Astrocyte of the hippocampus (primary cell): ENCODE measurements at places on chromosomes 7 and 10.
A peak's percentile ranks its signal among the peaks of the same experiment; 100 is the strongest.

DNA sequence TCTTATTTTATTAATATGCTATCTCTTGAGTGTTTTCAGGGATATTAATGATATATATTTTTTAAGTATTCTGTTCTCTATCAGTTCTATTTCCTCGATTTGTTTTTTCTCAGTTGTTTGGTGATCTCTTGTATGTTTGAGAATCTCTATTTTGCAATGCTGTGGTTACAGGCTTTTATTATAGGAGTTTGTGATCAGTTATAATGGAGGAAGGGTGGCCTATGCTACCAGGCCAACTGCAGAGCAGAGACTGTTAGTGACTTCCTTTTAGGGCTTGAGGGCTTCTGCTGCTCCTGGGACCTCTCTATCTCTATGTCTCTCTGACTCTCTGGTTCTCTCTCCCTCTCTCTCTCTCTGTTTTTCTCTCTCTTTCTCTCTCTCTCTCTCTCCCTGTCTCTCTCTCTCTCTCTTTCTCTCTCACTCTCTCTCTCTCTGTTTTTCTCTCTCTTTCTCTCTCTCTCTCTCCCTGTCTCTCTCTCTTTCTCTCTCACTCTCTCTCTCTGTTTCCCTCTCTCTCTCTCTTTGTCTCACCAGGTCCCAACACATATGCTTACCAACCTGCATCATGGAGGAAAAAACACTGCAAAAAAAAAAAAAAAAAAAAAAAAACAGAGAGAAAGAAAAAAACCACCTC is 69.4 kb upstream of the CAV2 start:
- DNase-seq, result no peak

DNA sequence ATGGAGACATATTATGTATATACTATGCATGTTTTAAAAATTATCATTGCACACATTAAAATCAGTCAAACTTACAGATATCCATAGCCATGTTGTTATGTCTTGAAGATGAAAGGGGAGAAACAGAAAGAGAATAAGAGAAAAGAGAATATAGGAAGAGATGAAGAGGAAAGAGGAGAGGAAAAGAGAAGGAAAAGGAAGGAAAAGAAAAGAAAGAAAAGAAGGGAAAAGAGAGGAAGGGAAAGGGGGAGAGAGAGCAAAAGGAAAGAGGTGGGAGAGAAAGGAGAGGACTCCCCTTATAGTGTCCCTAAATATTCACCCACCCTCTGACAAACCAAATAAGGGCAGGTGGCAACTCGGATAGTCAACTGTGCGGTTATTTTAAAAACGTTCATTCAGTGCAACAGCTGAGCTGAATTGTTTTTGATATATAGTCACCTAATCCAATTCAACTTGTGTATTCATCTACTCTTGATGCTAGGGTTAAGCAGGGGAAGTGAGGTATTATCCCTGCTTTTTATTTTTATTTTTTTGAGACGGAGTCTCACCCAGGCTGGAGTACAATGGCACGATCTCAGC is 14.6 kb downstream of the SVIL start:
- DNase-seq, result no peak

DNA sequence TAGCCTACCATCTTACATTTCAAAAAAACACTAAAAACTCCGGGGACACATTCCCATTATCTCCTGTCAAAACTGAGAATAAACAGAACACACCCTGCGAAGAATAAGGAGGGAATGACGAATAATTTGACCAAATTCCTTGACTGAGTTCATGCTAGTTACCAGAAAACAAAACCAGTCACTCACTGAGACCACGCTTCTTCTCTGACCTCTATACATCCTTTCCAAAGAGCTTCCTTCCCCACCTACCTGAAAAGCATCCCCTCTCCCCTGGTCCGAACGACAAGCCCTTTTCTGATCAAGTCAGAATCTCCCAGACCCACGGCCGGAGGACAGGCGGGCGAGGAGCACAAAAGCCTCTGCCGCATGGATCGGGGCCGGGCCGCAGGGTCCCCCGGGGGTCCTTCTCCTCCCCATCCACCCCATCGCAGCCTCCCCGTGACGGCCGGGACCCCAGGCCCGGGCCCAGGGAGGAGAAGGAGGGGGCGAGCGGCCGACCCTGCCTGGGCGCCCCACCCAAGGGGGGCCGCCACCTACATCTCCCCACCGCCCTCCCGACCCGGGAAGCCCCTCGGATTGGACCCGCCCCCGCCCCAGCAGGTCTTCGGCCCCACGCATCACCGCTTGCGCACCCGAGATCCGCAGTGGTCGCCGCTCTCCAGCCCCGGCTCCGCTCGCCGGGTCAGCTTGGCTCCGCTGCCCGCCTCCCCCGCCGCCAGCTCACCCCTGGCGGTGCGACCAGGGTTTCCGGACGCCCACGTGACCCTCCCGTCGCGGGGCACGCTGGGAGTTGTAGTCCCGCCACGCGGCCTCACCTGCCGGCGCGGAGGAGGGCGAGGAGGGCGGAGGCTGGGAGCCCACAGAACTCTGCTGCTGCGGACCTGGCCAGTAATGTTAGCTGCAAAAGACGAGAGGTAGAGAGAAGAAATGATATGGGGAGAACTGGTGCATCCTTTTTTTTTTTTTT is at the start of gene SLC37A3:
Gene SLC37A3, minus strand, starts transcription at position 747 of the 967 bp plus-strand sequence. CDS start 16,004 bp downstream, outside the sequence.
- DNase-seq, result peak; percentile 93

DNA sequence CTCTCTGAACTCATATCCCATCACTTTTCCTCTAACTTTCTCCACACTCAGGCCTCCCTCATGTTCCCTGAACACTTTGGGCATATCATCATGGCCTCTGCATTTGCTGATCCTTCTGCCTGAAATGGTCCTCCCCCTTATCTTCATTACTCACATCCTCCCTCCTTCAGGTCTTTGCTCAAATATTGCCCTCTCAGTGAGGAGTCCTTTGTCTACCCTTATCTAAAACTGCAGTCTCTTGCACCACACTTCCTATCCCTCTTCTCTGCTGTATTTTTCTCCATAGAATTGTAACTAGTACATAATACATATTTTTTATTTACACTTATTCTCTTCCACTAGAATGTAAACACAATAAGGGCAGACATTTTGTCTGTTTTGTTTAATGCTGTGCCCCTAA is 41.7 kb downstream of the DNAJC1 start:
- no peak for DNase-seq

DNA sequence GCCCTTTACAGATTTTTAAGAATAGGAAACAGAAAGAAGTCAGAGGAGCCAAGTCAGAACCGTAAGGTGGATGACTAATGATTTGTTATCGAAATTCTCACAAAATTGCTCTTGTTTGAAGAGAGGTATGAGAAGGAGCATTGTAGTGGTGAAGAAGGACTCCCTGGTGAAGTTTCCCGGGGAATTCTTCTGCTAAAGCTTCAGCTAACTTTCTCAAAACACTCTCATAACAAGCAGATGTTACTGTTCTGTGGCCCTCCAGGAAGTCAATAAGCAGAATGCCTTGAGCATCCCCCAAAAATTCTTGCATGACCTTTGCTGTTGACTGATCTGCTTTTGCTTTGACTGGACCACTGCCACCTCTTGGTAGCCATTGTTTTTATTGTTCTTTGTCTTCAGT is 152.9 kb downstream of the HGF start:
- peak; percentile 53 for DNase-seq

GRCh38 chr7:73742753-73743641 is 4.4 kb upstream of the ABHD11 start:
- DNase-seq, result peak; percentile 80

- no peak for DNase-seq
These were observed 376.7 kb downstream of the GLRX3 start for GRCh38 chr10:130512936-130513335.

DNA sequence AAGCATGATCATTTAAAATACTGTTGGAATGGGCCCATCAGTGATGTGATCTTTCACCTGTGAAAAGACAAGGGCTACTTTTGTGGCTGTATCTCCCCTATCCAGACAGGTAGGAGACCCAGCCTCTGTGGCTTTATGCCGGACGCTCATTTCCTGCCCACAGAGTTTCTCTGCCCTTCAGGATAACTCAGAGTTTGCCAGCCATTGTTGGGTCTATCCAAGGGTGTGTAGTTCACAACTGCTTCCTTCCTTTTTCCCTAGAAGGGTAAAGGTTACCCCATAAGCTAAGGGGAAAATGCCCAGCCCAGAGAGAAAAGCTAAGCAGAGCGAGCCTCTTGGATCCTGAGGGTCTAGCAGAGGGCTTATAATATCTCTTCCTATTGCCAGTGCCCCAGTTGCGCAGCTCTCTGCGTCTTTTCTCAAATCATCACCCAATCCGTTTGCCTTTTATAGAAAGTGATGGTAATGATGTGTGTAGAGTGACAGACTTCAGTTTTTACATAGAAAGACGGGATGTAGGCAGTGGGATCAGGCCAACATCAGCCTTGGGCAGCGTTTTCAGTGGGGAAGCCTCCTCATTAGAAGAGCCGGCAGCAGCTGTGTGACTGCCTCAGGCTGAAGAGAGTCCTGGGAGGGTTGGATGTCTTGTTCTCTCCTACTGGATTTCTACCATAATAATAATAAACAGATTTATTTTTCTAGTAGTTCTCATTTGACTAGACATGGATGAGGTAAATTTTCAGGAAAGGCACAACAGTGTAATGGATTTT is 80.5 kb downstream of the MET start:
- DNase-seq, result no peak

- peak; percentile 32 for DNase-seq
These were observed 42.6 kb downstream of the ZNF503 start for GRCh38 chr10:75358835-75359421.

GRCh38 chr7:141210862-141211261 is 137.0 kb downstream of the TMEM178B start:
- no peak for DNase-seq

DNA sequence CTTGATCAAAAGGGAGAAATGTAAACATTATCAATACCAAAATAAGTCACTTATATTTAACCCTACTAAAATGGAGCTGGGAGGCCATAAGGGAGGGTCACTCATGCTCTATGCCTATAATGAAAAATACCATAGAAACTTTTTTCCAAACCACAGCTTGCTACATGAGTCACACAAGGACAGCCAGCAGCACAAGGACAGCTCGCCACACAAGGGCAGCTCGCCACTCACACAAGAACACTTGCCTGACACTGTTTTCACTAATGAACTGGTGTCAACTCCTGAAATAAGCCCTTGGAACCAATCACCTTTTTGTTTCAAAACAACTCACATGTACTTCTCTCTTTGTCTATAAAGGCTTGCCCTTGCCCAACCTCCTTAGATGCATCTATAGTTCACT is 43.3 kb downstream of the FRMPD2 start:
- DNase-seq, result peak; percentile 28

- no peak for DNase-seq
These were observed 28.6 kb downstream of the OGDH start for GRCh38 chr7:44634839-44635591.

GRCh38 chr10:78155722-78156121 is 122.1 kb downstream of the RPS24 start:
- DNase-seq, result no peak

DNA sequence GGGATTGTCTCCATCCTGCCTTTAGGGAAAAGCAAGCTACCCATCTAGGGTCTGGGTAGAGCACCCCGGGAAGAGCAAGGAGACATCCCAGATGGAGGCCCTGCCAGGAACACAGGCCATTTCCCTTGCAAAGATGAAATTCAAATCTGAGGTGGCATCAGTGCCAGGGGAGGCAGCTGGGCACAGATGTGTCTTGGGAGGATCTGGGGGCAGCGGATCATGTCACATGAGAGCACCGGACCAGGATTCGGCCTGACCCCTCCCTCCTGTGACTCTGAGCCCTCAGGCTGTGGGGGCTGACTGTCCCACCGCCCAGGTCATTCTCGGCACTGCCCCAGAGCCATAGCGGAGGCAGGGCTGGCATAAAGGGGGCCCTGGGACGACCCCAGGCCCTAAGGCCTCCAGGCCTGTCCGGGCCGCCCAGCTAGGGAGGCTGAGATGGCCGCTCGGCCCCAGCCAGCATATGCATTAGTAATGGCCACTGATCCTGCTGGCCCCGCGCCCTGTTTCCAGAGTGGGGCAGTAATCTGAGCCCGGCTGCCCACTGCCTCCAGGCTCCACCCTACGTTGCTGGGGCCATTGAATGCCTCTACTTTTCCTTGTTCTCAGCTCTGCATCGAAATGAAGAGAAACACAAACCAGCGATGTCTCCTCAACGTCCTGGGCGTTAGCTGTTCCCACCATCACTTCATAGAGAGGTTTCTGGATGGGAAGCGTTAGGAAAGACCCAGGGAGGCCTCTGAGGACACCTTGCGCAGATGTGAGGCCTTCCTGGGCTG is 148.5 kb downstream of the UBE2H start:
- no peak for DNase-seq

DNA sequence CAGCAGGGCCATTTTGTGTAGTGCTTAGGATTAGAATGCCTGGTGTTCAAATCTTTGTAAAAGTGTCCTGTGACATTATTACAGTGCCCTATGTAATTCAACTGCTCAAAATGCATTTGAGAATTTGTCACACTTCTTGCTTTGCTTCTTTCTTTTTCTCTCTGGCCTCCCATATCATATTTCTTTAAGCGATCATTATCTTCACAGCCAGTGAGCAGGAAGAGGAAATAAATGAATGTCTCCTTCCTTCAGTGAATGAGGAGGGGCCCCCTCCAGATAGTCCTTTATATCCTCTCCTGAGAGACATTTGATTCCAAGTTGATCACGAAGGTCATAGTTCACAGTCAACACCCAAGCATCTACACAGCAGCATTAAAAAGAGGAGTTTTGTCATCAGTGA is 425.1 kb upstream of the NPVF start:
- DNase-seq, result no peak

DNA sequence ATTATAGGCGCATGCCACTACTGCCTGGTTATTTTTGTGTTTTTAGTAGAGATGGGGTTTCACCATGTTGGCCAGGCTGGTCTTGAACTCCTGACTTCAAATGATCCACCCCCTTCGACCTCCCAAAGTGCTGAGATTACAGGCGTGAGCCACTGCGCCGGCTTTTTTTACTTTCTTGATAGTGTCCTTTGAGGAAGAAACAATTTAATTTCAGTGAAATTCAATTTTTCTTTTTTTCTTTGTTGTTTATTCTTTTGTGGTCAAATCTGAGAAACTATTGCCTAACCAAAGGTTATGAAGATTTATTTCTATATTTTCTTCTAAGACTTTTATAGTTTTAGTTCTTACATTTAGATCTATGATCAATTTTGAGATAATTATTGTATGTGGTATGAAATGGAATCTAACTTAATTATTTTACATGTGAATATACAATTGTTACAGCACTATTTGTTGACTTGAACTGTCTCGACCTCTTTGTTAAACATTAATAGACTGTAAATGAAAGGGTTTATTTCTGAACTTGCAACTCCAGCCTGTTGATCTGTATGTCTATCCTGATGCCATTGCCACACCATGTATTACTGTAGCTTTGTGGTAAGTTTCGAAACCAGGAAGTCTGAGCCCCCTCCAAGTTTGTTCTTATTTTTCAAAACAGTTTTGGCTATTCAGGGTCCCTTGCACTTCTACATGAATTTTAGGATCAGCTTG is 19.8 kb upstream of the RASSF4 start:
- DNase-seq, result no peak
